Omental fat pad (tissue), 4 donors: ENCODE measurements at places on chromosomes 2 and 18. TPM values are rescaled to one million over a fixed set of nuclear protein-coding genes. Genes with fewer than 3 reads are reported as not detected.

DNA sequence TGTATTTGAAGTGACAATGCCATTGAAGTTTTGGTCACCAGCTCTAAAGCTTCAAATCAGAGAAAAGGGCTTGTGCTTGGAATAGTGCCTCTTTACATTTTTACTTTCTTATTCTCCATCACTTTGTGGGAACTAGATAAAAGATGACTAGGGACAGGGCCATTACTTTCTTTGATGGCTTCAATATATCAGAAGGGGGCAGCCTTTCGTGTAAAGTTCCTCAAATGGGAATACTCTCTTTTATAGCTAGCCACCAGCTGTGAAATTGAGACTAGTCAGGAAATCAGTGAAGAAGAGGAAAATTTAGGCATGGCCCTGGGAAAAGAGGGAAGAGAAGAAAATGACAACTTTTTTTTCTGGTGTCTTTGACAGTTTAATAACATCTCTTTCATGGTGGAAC is 242.5 kb downstream of the DCC start:
- DNase-seq, result no peak

The CD28 gene
- total RNA-seq, result 9.0 TPM

DNA sequence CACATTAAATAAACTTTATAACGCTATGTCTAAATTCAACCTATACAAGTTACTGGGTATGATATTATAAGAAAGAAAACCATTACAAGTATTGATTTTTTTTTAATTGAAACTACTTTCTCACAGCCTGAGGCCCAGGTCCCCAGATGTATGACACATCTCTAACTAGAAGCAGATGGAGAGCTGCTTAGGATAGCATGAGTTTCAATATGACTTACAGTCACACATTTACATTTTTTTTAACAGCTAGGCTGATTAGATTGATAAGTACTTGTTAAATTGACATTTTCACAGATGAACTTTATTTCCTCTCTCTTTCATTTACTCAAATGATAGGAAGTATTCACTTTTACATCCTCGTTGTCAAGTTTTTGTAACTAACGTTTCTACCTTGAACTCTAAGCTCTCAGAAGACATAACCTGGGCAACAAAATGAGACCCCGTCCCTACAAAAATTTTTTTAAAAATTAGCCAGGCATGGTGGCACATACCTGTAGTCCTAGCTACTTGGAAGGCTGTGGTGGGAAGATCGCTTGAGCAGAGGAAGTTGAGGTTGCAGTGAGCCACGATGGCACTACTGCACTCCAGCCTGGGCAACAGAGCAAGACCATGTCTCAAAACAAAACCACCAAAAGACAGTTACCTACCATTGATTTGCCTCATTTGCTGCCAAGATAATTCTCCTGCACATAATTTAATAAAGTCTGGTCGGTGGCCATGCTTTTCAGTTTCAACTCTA is 52.4 kb downstream of the STK39 start:
- DNase-seq, result no peak

The GIGYF2 gene
- total RNA-seq, result 64.3 TPM

DNA sequence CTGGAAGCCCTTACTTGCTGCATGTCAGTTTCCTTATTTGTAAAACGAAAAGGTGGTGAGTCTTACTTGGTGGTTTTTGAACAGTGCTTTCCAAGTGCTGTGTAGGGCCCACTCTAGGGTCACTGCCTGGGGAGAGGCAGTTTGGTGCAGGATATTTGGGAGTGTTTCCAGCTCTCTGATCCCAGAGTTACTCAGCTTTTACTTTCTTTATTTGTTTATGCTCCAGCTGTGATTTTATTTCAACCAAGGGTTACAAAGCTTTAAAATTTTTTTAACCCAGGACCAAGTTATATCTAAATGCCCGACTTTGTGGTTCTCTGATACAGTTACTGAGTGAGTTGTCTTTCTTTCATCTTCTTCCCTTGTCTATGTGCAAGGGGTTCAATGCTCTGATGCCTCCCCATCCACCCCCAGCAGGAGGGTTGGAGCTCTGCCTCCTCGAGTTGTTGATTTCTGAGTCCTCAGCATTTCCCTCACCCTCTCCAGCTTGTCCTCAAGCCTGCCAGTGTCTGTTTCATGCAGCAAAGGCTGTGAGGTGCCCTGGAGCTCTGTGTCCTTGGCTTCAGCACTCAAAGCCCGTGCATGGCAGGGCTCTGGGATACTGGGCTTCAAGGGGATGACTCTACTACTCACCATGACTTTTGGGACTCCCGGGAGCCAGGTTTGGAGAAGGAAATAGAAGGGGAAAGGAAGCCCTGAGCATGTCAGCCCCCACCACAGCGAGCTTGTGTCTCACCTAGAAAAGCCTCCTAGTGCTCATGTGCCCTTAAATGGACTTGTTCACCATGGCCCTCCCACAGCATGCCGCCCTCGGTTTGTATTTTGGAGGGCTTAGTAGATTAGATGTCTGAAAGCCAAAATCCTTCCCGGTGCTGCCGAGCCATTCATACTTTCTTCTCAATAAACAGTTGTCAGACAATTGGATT is 236.8 kb downstream of the SETBP1 start:
- no peak for DNase-seq

DNA sequence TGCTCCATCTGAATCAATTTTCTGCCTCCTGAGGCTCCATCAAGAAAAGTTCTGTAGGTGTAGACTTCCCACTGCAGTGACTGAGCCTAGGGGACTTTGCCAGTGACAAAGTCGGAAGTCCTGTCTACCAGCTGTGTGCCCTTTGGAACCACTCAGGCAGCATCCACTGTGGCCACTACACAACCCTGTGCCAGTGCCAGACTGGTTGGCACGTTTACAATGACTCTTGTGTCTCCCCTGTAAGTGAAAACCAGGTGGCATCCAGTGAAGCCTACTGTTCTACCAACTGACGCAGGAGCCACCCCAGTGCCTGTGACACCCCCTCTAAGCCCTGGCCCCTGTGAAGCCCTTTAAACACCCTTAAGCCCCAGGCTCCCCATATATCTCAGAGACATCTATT is 132.1 kb upstream of the SERPINE2 start:
- DNase-seq, result no peak

GRCh38 chr2:131142849-131143248 is 37.7 kb downstream of the PLEKHB2 start:
- DNase-seq, result no peak

The SERPINB2 gene
- 210 TPM for total RNA-seq

DNA sequence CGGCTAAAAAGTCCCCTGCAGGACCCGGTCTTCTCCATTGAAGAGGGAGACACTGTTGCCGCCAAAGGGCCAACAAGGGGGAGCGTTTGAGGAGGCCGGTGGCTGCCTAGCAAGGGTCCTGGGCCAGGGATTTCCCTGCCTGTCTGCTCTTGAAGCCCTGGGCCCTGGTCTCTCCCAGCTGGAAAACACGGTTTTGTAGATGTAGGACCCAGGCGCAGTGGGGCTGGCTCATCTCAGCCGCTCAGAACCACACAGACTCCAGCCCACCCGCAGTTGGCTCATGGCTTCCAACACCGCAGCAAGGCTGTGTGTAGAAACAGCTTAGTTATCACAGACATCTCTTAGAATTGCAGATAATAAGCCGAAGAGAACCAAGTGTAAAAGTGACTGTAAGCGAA is 57.1 kb upstream of the TWIST2 start:
- no peak for DNase-seq

The PSMA8 gene
- total RNA-seq, result not detected

DNA sequence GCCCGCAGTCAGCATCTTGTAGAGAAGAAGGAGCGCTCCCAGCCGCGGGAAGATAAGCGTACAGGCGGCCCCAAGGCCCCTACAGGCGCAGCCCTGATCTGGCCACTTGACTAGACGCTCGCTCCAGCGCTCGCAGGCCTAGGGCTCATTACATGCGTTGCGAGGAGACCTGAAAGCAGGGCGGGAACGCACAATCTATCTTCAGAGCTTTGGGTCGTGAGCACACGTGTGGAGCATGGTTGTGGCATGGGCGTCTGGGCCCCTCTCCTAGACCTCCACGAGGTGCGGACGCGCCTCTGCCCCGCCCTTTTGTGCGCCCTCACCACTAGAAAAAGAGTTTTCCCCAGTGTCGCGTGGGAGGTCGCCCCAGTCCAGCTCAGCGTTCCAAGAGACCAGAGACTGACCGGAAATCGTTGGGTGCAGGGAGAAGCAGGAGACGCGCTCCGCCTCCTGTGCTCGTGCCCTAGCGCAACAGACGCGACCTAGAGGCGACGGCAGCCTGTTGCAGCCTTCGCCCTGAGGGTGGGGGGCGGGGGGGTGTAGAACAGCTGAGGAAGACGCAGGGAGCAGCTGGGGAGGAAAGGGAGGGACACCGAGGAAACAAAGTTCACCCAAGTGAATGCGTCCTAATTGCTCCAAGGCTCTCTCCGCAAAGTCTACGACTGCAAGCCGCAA is 12.6 kb downstream of the NR4A2 start:
- DNase-seq, result no peak

- no peak for DNase-seq
Measured at GRCh38 chr2:112582314-112582746, 2.1 kb upstream of the CHCHD5 start.

The MAPRE2 gene
- 35.6 TPM for total RNA-seq

- no peak for DNase-seq
Measured at GRCh38 chr18:56036741-56037140, 448.7 kb upstream of the TCF4 start.

DNA sequence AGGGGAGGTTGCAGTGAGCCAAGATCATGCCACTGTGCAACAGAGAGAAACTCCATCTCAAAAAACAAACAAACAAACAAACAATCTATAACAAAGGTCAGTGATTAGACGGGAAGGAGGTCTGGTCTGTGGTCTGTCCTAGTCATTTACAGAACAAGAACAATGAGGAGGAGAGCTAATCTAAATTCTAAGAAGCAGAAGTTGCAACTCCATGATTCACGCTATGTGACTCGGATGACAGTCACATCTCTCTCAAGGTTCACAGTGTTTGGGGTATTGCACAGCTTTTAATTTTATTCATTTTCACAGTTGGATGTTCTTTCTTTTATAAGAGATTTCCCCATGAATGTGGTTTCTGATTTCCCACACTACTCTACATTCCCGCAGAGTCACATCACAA is 218.7 kb upstream of the PIEZO2 start:
- DNase-seq, result no peak

DNA sequence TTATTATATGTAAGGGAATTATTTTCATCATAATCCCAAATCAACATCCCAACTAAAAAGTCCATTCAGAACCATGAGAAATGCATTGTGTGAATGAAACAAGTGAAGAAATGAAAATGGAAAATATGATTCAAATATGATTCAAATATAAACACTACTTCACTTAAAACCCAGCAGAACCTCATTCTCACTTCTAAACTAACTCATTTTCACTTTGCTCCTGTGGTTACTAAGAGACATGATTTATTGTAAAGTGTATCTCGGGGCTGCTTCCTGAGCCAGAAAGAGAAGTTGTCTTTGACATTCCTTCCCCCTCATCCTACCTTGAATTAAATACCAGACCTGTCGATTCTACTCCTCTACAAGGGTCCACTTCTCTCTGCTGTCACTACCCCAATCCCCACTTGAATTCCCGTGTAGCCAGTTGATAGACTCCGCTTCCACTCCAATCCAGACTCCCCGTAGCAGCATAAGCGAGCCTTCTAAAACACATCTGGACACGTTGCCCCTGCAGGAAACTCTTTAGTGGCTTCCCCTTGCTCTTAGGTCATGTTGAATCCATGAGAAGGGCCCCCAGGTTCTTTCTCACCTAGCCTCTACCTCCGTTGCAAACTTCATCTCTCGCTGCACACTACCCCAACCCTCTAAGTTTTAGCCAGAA is 697.0 kb upstream of the ID2 start:
- no peak for DNase-seq

GRCh38 chr2:101231937-101232730 is 20.6 kb upstream of the CNOT11 start:
- DNase-seq, result no peak

- no peak for DNase-seq
Measured at GRCh38 chr2:124112206-124112605, 87.1 kb downstream of the CNTNAP5 start.

GRCh38 chr2:121694398-121695170 is 42.1 kb downstream of the NIFK start:
- DNase-seq, result no peak

GRCh38 chr2:178219247-178219646 is 24.9 kb downstream of the OSBPL6 start:
- no peak for DNase-seq

- no peak for DNase-seq
Measured at GRCh38 chr18:48575658-48576456, 37.0 kb downstream of the CTIF start.

The APCDD1 gene
- 206 TPM for total RNA-seq

DNA sequence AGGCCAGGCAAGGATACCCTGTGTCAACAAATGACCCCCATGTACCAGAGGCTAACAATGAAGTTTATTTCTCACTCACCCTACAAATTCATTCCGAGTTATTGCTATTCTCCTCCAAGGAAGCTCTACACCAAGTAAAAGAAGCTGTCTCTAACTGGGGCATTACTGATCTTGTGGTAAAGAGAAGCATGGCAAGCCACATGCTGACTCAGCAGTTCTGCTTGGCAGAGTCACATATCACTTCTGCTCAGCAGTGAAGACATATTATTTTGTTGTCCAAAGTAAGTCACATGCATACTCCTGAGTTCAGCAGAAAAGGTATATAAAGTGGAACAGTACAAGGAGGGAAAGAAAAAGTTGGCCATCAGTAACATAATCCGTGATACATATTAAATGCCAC is 315.8 kb downstream of the GULP1 start:
- no peak for DNase-seq

GRCh38 chr2:101057051-101057933 is 55.2 kb downstream of the RPL31 start:
- no peak for DNase-seq

The LIMS3 gene
- total RNA-seq, result not detected

- no peak for DNase-seq
Measured at GRCh38 chr2:88234760-88235159, 64.6 kb downstream of the THNSL2 start.

DNA sequence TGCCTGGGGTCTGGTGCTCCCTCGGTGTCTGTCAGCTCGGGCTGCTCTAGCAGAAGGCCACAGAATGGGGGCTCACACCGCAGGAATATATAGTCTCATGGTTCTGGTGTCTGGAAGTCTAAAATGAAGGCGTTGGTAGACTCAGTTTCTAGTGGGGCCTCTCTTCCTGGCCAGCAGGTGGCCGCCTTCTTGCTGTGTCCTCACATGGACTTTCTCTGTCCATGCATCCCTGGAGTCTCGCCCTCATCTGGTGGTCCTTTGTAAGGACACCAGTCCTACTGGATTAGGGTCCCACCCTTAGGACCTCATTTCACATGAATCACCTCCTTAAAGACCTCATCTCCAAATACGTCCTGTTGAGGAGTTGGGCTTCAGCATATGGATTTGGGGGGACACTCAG is 65.7 kb downstream of the RRM2 start:
- no peak for DNase-seq

The SNTG2 gene
- total RNA-seq, result 14.0 TPM

The MTCL1 gene
- total RNA-seq, result 3.5 TPM

DNA sequence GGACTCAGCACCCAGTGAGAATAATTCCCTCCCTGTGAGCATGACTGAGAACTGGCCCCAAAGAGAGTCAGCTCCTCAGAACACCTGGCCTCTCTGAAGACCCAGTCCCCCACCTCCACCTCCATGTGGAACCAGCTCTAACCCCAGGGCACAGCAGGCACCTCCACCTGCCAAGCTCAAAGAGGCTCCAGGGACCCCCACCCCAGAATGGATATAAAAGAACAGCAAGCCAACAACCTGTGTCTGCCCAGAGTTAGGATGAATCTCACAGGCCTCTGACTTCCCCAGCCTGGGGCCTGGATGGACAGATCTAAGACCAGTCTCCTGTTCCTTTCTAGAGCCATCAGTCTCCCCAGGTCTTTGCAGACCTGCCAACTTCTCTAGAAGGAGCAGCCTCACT is 498.5 kb downstream of the EIPR1 start:
- DNase-seq, result no peak

The INHA gene
- 1.1 TPM for total RNA-seq

- no peak for DNase-seq
Measured at GRCh38 chr2:40265602-40266001, 186.3 kb downstream of the SLC8A1 start.
